ENCODE measurements at places on chromosomes 6 and 20.
A peak's percentile ranks its signal among the peaks of the same experiment; 100 is the strongest.

DNA sequence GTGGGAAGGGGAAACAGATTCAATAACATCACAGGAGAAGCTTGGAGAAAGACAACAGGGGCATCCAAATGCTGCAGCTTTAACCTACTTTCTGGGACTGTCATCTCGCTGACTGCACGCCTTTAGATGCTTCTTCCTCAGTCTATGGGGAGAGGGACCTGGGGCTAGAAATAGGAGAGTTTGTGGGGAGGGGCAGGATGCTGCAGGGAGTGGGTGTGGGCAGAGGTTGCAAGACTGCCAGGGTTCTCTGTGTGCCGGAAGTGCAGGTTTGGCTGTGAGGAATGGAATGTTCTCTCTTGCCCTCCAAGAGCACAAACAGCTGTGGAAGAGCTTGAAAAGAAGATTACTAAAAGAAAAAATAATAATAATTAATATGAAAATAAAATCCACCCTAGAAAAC, 93.2 kb downstream of the FOXO3 start:
- peaks cover 28% of the 10 kb centered on the region for H3K4me1 ChIP-seq
- H3K36me3 ChIP-seq = no peaks in the 10 kb centered on the region
- DNase-seq = no peak
- no peak overlapping the region for H3K27ac ChIP-seq

DNA sequence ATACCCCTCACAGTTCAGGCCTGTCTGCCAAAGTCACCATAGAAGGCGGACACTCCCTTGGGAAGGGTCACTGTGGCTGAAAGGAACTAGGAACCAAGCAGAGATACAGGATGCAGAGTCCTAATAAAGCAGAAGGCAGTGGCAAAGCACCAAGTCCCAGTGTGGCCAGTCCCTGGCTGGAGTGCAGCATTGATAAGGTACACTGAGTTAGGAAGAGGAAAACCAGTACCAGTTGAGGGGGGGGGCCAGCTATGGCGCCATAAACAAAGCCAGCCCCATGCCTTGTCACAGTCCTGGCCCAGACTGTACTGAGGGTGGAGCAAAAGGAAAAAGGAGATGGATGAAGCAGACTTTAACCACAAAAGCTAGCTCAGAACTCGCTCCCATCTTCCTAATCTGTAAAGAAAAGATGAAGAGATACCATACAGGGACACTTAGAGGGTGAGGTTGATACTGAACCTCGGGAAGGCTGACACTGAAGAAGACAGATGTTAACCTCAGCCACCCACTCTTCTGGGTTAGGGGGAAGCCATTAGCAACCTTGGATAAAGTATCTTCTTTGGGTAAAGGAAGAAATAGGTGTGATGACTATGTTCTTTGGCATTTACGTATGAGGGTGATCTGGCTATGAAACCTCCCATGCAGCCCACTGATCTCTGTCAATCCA, 7.8 kb downstream of the ABHD12 start:
- no peak overlapping the region for H3K27ac ChIP-seq
- H3K4me3 ChIP-seq = no peak overlapping the region
- DNase-seq = no peak
- peaks cover 7% of the 10 kb centered on the region for H3K4me1 ChIP-seq

DNA sequence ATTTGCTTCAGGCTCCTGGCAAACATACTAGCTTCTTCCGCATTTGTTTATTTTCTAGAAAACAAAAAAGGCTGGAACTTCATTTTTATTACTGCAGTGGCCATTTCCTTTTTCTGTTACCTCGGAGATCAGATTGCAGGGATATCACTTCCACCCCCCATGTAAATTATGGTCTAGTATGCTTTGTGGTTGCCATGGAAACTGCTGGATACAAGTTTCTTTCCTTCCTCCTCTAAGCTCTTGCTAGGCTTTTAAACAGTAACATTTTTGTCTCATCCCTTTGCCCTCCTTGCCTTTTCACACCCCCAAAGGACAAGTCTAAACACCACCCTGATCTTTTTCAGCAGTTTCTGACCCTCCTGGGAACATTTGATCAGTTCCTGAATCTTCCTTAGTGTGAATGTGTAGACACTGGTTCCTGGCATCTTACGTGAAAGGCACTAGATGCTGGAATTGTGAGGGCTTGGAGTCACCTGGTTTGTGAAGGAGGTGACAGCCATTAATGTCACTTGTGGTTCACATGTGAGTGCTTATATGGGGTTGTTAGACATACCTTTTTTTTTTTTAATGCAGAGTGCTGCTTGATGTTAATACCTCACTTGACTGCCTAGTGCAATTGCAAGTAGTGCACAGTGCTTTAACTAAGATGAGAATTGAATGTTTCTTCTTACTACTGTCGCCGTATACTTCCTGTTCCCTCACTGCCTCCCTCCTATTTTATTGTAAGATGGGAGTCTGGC, 181.6 kb downstream of the JARID2 start:
- no peak overlapping the region for H3K27ac ChIP-seq
- H3K36me3 ChIP-seq = no peaks in the 10 kb centered on the region
- no peak overlapping the region for H3K4me3 ChIP-seq
- H3K27me3 ChIP-seq = no peaks in the 10 kb centered on the region
- no peak for DNase-seq

GRCh38 chr20:51142448-51142847, 119.5 kb upstream of the KCNG1 start:
- H3K36me3 ChIP-seq = no peaks in the 10 kb centered on the region
- H3K4me1 ChIP-seq = no peaks in the 10 kb centered on the region
- H3K27me3 ChIP-seq = peaks cover 3% of the 10 kb centered on the region
- peak; percentile 12 for DNase-seq

DNA sequence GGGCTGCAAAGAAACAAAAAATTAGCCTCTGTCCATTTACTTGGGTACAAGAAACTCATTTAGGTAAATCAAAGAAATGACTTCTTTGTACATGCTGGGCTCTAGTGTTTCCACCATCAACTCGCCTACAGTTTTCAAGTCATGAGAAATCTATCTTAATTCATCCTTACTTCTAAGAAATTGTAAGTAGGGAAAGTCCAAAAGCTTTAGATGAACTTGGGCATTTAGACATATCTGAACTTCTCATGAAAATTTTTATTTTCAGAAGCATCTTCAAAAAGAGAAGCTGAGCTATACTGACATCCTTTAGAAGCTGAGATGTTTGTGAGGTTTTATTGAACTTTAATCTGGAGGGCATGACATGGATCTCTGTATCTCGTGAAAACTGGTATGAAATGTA, 117.3 kb downstream of the MYB start:
- H3K4me3 ChIP-seq = no peak overlapping the region
- no peaks in the 10 kb centered on the region for H3K27me3 ChIP-seq
- H3K27ac ChIP-seq = no peak overlapping the region
- H3K4me1 ChIP-seq = no peaks in the 10 kb centered on the region
- no peaks in the 10 kb centered on the region for H3K36me3 ChIP-seq
